Stomach (tissue), 19 donors: ENCODE measurements at places on chromosomes 13 and 19.

DNA sequence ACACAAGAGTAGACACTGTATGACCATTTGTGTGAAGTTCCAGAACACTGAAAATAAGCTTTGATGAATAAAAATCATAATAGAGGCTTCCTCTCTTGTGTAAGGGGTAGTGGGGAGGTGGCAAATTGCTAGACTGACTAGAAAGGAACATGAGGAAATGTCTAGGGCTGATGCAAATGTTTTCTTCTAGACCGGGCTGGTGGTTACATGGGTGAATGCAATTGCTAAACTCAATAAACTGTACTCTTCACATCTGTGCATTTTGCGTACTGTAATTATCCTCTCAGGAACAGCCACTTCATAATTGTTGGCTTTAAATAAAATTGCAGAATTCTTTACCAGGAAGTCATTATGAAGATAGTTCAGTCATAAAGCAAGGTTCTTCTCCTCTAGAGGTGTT lies 5.2 kb upstream of the KBTBD7 start:
- no peak for DNase-seq

- DNase-seq = no peak
Measured at GRCh38 chr19:35202722-35203688, 25.5 kb downstream of the FAM187B start.

- no peak for DNase-seq
Measured at GRCh38 chr19:27792576-27793127, 1420.3 kb downstream of the UQCRFS1 start.

DNA sequence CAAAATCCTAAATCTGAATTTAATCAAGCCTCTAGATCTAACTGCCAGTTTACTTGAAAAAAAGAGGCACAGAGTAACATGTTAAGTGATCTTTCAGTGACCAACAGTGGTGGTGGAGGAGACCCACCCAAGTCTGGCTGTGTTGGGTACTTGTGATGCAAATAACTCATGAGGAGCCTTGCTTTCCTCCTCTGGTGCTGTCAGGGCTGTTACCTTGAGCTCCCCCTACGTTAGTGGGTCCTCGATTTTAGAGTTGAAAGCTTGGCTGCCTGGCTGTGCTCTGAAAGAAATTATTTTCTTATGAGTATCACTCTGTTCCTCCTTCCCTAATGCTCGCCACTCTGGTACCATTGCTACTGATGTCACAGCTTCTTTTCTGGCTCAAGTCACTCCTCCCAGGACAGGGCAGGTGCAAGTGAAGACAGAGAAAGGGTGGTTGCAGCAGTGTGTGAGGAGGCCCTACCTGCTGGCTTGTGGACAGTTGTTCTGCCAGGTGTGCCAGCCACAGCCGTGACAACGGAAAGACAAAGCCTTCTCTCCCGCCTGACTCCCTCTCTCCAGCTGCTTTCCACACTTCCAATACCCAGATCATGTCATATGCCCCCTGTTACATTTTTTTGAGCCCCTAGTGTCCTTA lies 6.5 kb upstream of the SUPT20H start:
- no peak for DNase-seq

DNA sequence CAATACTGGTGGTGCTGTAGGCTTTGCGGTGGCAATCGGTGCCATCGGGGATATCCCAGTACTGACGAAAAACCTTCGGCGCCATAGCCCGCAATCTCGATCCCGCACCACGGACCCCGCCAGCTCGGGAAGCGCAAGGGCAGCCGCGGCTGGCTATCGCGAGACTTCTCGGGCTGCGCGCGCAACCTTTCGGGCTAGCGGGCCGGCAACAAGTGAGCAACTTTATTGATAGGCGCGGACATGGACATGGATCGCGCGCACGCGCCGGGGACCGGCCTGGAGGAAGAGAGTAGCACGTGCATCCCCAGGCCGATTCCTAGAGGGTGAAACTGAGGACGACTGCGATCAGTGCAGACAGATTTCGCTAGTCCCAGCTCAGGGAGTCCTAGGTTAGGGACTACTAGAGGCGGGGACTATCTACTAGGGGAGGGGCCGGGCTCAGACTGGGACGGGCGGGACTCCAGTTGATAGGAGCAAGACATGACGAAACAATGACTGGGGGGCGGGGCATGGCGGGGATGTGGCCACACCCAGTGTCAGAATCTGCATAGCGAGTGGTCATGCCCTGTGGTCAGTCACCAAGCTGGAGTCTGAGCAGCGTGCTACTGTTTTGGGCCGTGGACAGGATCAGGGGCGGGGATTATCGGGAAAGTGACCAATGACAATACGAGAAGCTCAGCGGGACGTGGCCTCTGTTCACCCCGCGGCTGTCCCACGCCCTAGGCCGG lies at the start of gene NDUFA11:
Gene NDUFA11, minus strand, starts transcription at position 167 of the 728 bp plus-strand sequence. Its CDS starts 82 bp downstream, at position 85.
- peak; percentile 99 for DNase-seq
